ENCODE measurements at places on chromosomes 11 and 22.
A peak's percentile ranks its signal among the peaks of the same experiment; 100 is the strongest.

DNA sequence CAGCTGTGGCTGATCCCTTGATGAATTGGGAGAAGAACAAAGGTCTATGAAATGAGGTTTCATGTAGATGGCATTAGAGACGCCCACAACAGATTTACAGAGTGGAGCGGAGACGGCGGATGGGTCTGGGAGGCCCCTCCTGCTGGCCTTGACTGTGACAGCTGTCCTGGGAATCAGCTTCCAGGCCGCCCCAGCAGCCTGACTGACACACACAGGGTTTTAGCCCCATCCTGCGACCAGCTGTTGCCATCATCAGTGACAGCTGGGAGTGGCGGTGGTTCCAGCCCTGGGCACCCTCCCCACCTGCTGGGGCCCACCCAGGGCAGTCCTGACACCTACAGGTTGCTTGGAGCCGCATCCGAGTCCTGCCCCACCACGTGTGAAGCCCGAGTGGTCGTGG is 64.0 kb upstream of the PPP6R3 start:
- DNase-seq = no peak

DNA sequence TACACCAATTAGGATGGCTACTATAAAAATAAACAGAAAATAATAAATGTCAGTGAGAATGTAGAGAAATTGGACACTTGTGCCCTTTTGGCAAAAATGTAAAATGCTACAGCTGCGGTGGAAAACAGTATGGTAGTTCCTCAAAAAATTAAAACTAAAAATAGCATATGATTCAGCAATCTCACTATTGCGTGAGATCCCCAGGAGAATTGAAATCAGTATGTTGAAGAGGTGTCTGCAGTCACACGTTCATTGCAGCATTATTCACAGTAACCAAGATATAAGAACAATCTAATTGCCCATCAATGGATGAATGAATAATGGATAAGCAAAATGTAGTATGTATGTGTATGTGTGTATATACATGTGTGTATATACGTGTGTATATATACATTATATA is 6.8 kb downstream of the OR52N2 start:
- no peak for DNase-seq

GRCh38 chr22:38935023-38935422 is 22.4 kb upstream of the APOBEC3A start:
- peak; percentile 78 for DNase-seq

DNA sequence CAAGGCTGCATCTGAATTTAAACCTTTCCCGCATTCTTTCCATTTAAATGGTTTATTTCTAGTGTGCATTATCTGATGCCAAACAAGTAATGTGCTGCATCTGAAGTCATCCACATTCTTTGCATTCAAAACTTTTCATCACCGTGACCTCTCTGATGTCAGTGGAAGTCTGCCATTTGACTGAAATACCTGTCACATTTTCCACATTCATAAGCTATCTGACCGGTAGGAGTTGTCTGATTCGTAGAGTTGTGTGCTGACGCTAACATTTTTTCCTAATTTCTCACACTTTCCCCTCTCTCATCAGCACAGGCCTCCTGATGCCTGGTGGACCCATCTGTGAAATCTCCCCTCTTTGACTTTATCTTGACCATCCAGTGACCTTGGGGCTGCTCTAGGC is 79.9 kb upstream of the BARX2 start:
- no peak for DNase-seq

GRCh38 chr11:81772166-81772565 is 961.5 kb downstream of the FAM181B start:
- DNase-seq = no peak

DNA sequence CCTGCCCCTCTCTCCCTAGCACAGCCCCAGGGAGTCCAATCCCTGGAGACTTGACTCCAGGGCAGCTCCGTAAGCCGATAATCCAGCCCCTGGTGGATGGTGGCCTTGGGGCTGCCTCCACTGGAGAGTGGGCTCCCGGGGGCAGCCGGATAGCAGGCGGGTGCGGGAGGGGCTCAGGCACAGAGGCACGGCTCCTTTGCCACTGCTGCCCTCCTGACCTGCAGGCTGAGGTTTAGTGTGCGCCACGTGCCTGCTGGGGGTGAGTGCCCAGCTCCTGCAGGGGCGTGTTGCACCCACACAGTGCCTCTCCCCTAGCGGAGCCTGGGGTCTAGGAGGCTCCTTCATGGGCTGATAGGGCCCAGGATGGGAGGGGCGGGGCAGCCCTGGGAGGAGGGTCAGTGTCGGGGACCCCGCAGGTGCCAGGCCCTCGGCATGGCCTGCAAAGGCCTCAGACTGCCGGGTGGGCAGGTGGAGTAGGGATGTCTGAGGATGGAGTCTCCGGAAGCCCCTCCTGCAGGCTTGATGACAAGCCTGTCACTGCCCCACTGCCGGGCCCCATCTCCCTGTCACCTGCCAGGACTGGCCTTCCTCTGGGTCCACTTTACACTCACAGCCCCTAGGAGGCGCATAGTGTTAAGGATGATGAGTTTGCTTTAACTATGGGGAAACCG is 5.6 kb downstream of the DUSP8 start:
- DNase-seq = no peak

- DNase-seq = no peak
Measured at GRCh38 chr22:36331306-36331911, 56.4 kb downstream of the MYH9 start.

GRCh38 chr11:107819361-107820014 is 39.1 kb downstream of the SLC35F2 start:
- no peak for DNase-seq
